ENCODE measurements at places on chromosomes 5 and 9.

- DNase-seq = no peak
Observed at GRCh38 chr9:110027671-110028081, 180.3 kb downstream of the C9orf152 start.

DNA sequence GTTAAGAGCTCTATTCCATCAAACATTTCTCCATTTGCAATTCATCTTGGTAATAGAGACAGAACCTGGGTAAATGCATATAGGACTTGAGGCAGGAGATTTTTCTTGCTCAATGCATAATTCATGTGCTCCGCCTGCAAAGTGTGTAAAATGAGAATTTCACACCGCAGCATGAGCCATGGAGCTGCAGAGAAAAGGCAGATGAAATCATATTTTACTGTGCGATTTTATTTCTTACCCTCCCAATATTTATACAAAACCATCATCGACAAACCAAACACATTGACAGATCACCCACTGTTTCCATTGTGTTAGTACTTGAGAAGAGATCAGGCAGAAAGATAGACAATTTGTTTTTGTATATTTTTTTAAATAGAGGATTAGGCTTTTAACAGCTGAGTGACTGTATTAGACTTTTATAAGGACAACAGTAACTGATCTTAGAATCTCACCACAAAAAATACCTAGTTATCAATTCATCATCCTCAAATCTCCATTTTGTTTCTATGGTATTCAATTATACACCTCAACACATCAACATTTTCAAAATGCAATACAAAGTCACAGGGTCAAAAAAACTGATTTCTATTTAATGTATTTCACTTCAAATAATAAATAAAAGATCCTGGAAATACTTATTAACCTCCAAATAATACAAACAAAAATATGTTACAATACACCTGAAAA, 191.1 kb downstream of the AP3B1 start:
- DNase-seq = no peak

GRCh38 chr5:65032250-65032649, 263.5 kb downstream of the CWC27 start:
- DNase-seq = no peak

GRCh38 chr5:162334944-162335343, 267.4 kb downstream of the GABRG2 start:
- DNase-seq = no peak

DNA sequence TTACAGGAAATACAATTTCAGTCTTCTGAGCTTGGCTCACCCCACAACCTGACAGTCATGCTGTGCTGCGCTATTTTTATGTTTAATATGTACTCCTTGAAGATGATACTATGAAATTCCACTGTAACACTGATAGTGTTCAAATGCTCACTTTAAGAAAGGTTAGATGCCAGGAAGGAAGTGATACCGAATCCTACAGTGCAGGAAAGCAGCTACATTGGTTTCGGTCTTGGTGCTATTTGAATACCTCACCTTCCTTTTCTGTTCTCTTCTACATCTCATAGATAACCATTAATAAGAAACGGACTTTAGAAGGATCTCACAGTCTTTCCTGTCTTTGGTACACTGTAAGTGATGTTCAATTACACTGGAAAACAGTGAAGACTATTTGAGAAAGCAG, 117.6 kb downstream of the SEMA5A start:
- DNase-seq = no peak

- DNase-seq = no peak
Observed at GRCh38 chr5:150511578-150512367, 3.8 kb downstream of the NDST1 start.

DNA sequence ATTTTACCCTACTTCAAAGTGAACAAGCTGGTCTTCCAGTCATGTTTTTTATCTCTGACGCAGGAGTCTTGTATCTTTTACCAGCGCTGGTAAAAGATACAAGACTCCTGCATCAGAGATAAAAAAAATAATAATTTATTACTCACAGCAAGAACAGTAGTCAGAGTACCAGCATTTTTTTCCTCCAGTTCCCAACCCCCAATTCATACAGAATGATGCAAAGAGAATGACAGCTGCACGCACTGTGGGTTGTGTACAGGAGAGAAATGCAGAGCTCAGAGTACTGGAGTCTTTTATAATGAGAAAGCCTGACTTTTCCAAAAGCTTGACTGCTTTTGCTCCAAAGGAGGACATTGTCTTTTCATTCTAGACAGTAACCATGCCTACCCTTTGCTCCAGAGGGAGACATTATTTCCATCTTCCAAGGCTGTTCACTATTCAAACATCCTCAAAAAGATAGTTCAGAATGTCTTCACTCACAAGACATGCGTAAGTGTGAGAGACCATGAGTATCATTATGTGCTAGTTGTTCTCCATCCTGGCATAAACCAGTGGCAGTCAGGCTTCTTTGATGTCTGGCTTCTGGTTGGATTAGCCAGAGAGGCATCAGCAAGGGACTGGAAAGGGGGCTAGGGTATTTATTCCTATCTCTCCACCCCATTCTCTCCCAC, 14.3 kb upstream of the RANBP6 start:
- DNase-seq = no peak

GRCh38 chr5:124253203-124253810, 493.1 kb downstream of the ZNF608 start:
- no peak for DNase-seq

Data from DND-41 (cell line).